Cortex of kidney (tissue), 1 donor: ENCODE measurements at places on chromosomes 3 and 15.

- DNase-seq, result no peak
These were observed 736.3 kb upstream of the ARRDC4 start for GRCh38 chr15:97224191-97224641.

DNA sequence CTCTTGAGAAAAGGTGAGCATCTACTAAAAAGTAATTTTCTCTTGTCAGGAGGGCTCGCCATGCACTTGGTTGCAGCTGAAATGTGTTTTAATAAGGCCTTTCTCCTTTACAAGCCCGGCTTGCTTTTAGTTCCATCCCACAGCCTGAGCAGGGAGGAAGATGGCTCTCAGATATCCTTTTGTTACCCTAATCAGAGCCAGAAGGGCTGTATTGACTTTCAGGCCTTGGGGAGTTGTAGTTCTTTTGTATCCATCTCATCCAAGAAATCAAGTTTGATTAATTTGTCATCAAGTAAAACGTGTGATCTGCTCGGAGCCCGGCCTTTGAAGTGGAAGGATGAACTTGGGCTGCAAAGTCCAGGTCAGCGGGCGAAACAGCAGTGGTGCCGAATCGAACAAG, 52.9 kb downstream of the EIF4E3 start:
- no peak for DNase-seq

DNA sequence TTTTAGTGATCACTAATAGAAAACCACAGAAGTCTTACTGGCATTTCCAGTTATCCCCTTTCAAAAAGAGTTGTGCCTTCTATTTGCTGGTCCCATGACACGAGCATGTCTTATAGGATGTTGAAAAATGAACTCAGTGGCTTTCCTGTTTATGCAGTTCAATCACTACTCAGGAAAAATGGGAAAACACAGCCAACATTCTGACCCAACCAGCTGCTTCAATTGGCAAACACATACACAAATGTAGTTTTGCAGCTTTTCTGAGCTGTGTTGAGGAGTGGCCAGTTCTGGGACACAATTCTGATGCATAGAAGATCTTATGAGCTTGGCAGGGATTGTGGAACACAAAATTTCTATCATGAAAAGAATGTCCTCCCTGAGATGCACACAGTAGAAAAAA, 40.3 kb downstream of the FSTL1 start:
- DNase-seq, result no peak

DNA sequence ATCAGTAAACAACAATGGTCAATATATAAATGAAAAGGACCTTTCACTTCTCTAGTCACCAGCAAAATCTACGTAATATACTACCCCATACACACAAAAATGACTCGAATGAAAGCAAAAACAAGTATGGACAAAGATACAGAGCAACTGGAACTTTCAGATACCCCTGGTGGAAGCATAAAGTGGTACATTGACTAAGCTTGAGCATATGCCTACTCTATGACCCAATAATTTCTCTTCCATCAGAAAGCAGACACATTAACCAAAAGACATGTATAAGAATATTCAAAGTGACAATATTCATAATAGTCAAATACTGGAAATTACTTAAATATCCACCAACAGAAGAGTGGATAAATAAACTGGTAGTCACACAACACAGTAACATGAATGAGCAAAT, 86.0 kb downstream of the EFL1 start:
- DNase-seq, result no peak

DNA sequence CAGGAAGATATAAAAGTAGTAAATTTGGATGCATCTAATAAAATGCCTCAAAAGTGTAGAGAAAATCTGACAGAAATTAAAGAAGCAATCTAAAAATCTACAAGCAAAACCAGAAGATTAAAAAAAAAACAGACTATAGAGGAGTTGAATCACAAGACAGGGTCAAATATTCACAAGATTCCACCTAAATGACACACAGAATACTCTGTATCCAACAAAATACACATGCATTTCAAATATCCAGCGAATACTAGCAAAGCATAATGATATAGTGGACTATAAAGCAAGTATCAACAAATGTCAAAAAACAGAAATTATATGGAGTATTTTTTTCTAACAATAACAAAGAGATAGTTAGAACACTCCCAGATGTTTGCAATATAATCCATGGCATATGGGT, 20.5 kb upstream of the ACTC1 start:
- DNase-seq, result no peak

DNA sequence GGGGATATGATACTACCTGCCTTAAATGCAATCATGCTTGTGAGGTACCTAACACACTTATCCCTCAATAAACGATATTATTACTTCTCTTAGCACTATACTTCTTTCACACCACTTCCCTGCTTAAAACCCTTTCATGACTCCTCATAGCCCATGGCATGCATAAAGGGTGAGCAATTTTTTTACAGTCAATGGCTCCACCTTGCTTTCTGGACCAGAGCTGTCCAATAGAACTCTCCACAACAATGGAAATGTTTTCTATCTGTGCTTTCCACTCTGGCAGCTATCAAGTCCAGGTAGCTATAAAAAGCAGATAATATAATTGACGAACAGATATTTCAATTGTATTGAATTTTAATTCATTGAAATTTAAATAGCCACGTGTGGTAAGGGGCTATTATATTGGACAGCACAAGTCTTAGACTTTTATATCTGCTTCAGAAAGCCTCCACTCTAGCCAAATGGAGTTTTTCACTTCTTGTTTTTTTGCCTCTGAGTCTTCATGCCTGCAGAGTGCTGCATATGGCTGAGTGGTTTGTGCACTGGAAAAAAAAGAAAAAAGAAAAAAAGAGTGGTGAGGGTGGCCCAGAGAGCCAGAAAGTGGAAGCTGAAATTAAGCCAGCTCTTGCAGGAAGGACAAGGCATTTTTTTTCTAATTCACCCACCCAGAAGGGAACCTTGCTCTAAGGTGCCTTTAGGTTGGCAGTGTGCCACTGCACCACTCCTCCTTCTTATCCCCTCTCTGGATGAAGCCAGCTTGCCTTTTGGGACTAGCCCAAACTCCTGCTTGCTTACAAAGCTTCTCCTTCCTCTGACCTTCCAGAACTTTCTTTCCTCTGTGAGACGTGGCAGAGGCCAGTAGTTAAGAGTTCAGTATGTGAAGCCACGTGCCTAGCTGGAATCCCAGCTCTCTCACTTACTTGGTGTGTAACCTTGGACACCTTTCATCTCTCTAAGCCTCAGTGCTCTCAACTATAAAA, 239.0 kb upstream of the LRTM1 start:
- no peak for DNase-seq

DNA sequence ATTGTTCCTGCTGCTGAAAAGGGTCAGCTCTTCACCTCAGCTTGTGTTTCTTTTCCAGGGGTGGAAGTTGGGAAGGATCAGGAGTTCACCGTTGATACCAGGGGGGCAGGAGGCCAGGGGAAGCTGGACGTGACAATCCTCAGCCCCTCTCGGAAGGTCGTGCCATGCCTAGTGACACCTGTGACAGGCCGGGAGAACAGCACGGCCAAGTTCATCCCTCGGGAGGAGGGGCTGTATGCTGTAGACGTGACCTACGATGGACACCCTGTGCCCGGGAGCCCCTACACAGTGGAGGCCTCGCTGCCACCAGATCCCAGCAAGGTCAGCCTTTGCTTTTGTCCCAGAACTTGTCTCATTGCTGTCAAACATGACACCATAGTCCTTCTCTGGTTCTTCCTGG, 89.6 kb downstream of the DNASE1L3 start:
- no peak for DNase-seq

DNA sequence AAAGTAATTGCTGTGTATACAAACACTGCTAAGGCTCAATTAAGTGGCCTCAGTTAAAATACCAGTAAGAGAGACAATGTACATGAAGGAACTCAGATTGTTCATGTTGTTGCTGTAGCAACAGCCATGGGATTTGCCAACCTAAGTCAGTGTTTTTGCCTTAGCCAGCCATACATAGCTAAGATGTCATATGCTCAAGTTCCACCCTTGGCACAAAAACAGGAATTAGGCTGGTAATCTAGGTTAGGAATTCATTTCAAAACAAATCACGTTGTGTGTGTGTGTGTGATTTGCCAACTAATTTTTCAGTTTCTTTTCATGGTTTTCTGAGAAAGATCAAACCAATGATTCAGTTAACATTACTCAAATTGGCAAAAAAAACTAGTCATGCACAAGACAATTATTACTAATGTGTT, 143.7 kb upstream of the KCNMB2 start:
- no peak for DNase-seq

DNA sequence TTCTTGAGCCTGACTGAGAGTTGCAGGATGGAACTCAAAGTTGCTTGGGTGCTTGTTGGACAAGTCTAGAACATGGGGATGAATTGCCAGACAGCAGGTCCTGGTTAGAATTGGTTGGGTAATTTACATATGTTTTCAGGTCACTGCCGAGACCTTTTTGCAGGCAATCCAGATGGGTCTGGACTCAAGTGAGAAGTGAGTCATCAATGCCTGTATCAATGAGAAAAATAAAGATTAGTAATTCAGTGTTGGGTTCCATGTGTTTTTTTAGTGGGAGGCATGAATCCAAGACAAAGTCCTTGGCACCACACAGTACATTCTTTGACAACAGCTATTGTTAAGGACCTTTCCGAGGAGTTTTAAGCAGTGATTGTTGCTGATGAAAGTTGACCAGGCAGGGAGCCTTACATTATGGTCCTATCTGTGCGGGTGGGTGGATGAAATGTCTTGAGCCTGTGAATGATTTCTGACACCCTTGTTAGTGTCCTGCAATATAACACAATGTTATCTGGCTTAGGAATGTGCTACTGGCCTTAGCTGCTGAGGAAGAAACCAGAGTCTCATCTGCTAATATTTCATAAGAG, 77.7 kb downstream of the CRYGS start:
- no peak for DNase-seq

DNA sequence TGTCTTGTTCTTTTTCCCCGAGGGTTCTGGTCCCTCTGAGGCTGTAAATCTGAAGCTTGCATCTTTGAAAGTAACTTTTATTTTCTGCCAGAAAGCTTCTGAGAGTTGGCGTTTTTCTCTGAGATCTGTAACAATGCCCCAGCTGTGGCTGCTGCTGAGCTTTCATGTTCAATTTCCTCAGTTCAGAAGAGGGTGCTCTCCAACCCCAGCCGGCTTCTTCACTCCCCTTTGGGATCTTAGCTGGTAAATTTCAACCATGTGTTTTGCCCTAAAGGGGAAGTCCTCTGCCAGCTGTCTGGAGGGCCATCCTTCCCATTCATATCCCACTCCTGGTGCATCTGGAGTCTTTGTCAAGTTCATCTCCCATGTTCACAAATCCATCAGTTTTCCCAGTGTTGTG, 18.3 kb upstream of the CFAP100 start:
- DNase-seq, result no peak

DNA sequence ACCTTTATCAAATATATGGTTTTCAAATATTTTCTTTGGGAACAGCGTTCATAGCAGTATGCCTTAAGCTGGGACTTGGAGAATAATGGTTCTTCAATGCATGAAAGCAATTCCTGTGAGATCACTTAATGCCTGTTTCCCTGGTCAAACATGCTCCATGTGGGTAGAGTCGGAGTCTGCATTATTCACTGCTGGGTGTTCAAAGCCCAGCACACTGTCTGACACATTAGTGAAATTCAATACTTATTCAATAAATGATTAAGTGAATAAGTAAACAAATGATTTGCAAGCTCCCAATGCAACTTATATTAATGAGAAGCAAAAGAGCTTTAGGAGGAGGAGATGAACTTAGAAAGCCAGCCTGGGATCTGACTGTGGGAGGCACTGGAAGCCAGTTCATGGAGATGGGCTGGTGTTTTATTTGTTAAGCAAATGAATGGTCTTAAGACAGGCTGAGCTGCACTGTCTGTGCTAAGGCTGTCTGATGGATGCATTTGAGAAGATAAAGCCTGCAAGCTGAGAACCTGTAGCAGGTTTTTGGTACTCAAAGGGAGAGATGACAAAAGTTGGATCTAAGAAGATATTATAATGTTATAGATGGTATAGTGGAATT, 490.8 kb downstream of the MCTP2 start:
- no peak for DNase-seq

DNA sequence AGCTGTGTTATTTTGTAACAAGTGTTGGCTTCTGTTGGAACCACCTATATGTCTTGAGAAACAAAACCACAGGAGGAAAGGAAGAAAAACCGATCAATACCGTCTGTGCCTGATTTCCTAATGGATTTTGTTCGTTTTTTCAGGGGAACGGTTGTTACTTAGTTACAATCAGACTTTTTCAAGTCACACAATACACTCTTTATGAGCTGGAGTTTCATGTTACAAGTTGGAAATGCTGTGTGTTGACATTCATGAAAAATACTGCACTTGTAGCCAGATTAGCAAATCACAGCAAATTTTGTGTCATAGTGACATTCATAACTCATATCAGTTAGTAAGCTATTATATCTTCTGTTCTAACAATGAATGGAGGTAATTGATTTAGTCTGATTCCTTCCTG, 78.9 kb downstream of the SLTM start:
- no peak for DNase-seq
